Stimulated activated CD4-positive, alpha-beta T cell treated with anti-CD3 and anti-CD28 coated beads, Interleukin-15, amount 100 ng/mL, for 1 hour (primary cell): ENCODE measurements at places on chromosomes 12 and 14.

DNA sequence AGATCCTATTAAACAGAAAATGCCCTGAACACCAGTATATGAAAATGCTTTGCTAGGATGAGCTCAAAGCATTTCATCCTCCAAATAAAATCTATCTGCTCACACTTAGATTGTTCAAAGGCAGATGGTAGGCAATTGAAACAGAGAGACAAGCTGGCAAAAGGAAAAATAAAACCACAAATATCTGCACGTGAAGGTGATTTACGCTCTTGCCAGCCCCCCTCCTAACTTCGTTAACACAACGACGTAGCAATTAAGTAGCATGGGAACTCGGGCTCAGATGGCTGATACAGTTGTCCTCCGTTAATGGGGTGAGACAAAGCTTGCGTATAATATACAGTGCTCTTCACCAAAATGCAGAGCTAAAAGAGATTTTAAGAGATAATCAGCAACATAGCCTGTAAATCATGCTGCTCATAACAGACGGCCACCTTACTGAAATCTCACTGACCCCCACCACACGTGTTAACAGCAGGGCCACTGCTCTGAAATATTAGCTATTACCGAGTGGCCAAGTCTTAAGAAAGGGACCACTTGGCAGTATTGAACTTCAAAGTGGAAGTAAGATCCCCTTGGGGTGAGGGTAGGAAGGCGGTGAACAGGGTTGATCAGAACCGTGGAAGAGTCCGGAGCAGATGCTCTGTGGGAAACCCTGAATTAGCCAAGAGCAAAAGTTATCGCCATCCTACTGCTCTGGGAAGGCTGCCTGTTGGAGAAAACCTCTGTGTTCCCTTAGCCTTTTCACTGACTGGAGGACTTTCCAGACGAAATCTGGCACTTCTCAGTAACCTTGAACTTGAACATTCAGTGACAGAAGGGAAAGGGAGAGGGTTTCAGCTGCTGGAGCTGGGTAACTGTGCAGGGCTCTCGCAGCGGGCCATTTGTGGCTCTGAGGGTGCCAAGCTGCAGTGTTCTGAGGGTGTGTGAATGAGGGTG, 23.1 kb downstream of the ETV6 start:
- no peak for DNase-seq

GRCh38 chr14:68234101-68234905, 414.7 kb downstream of the RAD51B start:
- DNase-seq = no peak

- DNase-seq = no peak
Measured at GRCh38 chr14:83988275-83988674, 1541.7 kb upstream of the FLRT2 start.

DNA sequence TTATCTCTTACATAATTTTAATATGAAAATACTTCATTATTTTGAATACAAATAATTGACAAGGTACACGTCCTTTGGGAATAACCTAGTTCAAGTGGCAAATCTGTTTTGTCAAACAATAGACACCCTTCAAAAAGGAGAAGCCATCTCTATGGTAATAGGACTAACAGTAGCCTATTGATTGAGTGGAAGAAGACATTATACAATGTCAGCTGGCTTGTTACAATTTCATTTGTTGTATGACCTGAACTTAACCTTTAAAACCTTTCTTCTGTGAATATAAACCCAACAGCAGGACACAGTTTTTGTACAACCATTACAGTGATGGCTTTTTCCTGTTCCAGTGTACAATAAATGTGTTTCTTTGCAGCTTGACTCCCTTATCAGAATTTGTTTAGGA, 8.1 kb downstream of the TMEM260 start:
- no peak for DNase-seq

DNA sequence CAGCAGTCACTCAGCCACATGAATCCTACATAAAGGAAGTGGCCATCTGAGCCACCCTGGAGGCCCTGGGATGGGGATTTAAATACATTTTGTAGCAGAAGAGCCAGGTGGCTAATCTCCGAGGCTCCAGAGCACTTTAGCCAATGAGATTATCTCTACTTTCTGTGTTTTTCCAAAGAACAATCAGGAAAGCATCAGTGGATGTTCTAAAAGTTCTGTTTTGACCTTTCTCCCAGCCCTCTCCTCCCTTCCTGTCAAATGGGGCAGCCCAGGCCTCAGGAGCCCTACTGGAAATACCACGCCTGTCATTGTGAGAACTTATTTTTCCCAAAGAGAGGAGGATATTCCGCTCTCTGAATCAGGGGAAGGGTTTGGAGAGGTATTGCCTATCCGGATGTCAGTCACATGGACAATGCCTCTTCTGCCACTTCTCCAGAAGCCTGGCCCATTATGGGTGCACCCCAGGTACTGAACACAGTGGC, 336.8 kb upstream of the FKBP4 start:
- no peak for DNase-seq
